ENCODE measurements at places on chromosomes 13 and 19.

GRCh38 chr19:30063650-30064347, 121.8 kb downstream of the URI1 start:
- no peak for DNase-seq

DNA sequence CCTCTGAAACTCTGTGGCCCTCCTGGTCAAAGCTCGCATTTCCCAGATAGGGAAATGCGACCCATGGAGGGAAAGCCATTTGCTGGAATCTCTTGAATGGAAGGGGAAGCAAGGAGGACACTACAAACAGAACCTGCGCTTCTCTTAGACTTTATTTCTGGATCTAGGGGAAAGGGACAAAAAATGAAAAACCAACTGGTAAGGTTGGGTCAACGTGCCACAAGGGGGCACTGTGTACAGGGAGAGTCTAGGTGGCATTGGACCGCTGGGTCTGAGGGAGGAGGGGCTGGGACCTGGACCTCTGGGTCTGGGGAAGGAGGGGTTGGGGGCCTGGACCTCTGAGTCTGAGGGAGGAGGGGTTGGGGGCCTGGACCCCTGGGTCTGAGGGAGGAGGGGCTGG, 5.0 kb downstream of the KLK4 start:
- no peak for DNase-seq

- DNase-seq: no peak
Measured at GRCh38 chr13:69947582-69947981, 160.0 kb upstream of the ATXN8OS start.

- DNase-seq: no peak
Measured at GRCh38 chr13:48533961-48534600, 1.2 kb upstream of the RCBTB2 start.

DNA sequence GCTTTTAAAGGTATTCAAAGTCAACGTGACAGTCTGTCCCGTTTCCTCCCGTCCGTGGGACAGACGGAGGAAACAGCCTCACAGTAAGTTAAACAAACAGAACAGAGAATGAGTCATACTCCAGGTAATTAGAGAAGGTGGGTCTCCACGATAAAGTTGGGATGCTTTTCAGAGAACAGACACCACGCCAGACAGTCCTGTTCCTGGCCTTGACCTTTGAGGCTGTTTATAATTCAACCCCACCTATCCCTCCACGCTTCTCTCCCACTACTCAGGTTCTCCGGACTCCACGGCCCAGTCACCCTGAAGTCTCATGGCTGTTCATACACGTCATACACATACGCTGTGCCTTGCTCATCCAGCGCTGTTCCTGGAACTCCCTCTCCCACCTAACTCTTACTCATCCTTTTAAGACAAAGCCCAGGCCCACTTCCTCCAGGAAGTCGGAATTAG, 42.5 kb downstream of the ARHGEF18 start:
- DNase-seq: no peak

GRCh38 chr13:23671897-23672296, 101.7 kb downstream of the TNFRSF19 start:
- DNase-seq: no peak

DNA sequence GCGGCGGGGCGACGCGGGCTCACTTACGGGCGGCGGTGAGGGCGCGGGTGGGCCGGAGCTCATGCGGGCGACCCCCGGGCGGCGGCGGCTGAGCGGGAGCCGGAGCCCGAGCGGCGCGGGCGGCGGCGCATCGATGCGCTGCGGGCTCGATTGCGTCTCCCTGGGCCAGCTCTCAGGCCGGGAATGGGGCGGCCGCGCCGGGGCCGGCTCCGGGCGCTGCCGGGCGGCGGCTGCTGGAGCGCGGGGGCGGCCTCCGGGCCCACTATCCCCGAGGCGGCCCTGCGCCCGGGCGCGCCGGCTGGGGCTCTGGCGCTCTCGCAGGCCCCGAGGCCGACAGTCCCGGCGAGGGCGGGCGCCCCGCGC, 1.4 kb upstream of the TSHZ3 start:
- DNase-seq: no peak

- DNase-seq: no peak
Measured at GRCh38 chr19:14561249-14561648, 10.6 kb downstream of the NDUFB7 start.

DNA sequence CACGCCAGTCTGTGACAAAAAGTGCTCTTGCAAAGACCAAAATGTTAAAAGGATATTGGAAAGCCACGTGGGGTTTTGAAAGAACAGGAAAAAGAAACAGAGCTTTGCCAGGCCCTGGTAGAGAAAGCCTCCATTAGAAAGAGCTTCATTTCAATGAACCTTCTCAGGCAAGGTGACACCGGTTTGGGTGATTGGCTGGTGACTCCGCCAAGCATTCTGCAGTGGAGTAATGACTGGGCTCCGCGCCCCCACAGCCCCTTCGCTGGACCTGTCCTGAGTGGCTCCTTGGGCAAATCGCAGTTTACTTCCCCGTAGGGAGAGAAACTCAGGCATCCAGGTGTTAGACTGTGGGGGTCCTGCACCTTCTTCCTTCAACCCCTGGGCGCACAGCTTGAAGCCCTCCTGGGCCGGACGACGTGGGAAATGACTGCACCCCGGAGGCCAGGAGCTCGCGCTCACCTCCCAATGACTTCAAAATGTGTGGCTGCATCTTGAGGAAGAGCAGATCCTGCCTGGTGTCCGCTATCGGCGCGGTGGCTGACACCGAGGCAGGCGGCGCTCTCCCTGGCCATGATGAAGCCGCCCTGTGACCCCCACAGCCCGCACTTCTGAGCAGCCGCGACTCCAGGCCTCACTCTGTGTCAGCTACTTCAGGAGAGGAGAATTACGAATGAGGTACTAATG, 444.6 kb upstream of the SGCG start:
- no peak for DNase-seq

DNA sequence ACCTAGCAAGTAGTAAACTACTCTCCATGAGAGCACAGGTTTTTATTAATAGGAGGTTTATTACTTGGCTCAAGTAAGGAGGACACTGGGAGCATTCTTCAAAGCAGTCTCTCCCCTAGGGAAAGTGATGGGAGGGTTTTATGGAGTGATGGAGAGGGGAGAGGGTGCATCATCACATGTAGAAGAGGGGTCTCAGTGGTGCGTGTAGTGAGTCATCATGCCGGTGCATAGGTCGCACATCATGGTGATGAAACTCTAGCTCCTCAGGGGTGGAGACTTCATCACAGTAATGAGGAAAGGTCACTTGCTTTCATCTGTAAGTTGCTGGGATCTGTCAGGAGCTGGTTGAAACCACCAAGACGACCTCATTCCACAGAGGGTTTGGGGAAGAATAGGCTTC, 210.8 kb upstream of the UBL3 start:
- no peak for DNase-seq

GRCh38 chr19:2491130-2491801, 15.3 kb downstream of the GADD45B start:
- no peak for DNase-seq

- DNase-seq: no peak
Measured at GRCh38 chr13:105485081-105485480, 1050.4 kb downstream of the EFNB2 start.

GRCh38 chr19:45444318-45445041, 20.8 kb upstream of the ERCC1 start:
- no peak for DNase-seq

DNA sequence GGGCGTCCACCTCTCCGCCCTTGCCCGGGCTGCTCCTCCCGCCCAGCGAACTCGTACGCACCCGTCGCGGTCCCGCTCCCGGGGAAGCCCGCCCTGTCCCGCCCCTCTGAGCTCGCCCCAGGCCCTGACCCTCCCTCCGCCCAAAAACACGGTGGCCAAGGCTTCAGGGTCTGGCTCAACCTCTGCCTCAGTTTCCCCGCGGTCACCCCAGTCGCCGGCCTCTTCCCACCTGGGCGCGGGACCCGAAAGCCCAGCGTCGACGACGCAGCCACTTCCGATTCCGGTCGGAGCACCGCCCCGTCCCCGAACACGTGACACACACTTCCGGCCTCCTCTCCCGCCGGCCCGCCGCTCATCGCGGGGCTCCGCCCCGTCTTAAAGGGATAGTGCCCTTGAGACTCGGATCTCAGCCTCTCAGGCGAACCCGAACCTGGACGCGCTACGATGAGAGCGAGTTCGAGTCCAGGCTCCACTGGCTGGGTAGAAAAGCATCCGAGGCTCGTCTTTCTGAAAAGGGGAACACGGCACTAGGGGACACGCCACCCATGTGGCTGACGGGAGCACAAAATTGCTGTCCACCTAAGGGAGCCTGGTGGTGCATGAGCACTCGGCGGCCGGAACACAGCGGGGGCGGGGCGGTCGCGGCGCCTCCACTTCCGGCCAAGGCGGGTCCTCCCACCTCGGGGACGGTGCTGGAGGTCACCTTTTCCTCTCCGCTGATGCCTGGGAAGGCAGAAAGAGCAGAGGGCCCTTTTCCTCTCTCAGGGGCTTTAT, at the start of gene C19orf25:
TSS of gene C19orf25 (minus strand) at position 282 of the 774 bp plus-strand sequence. CDS start 312 bp downstream, outside the sequence.
- peak; percentile 87 for DNase-seq

DNA sequence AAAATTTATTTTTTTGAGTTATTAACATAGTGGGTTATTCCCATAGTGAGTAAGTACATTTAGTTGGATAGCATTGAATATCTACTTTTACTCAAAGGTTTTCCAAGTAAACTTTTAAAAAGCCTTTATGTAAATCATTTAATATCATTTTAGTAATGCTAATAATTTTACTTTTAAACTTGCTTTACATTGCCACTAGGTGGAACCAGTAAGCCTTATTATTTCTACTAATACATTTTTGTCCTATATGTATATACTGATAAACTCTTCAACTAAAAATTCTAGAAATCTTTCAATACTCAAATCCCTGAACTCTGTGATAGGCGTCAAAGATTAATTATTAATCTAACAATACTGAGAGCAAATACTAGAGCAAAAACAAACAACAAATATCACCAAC, 1709.2 kb upstream of the PCDH20 start:
- no peak for DNase-seq

DNA sequence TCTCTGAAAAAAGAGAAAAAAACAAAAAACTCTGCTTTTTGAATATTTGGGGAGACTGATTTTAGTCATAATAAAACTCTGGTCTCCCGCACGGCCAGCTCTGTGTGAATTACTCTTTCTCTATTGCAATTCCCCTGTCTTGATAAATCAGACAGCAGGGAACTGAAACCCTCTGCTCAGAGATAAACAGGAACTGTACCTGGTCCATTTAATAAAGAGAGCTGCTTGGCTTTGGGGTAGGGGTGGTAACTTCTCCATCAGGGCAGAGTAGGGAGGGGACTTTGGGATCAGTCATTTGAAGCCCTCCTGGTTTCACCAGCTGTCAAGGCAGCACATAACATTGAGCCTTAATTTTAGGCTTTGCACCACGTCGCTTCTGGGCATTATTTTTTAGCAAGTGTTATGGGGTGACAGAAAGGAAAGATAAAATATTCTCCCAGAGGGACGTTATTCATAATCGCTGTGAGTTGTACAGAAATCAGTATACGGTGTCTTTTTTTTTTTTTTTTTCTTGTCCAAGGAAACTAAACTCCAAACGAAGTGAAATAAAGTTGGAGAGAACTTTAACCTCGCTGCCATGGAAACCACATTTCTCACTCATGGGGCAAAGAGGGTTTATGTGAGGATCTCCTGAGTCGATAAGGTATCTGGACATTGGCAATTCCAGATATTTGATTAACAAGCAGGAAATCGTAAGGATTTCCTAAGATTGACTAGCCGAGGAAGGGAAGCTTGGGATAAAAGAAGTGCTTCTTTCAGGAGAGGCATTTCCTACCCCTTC, 99.0 kb upstream of the MRI1 start:
- DNase-seq: no peak

GRCh38 chr13:112346173-112346898, 29.8 kb upstream of the SPACA7 start:
- no peak for DNase-seq

DNA sequence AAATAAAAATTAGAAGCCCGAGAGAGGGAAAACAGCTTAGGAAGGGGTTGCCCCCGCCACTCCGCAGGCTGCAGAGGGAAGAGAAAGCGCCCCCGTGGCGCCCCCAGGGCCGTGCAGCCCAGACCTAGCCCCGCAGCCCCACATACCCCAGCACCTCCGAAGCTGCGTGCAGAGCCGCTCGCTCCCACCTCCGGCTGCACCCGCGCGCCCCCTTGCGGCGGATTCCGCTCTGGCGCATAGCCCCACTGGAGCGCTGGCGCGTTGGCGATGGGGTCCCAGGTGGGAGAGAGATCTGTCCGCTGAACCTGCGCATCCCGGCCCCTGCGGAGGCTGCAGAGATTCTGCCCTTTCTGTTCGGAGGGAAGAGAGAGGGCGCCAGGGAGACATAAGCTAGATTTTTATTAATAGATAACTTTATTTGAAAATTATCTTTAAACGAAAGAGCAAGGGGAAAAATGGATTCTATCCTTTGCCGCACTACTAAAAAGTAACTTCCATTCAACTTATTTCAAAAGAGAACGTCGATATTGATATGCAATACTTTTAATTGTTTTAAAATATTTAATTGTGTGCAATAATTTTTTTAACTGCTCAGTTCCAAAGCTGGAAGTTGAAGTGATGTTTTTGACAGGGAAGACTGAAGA, 11.7 kb upstream of the CLN5 start:
- peak; percentile 76 for DNase-seq

- no peak for DNase-seq
Measured at GRCh38 chr19:16315825-16316505, 8.7 kb upstream of the KLF2 start.

GRCh38 chr19:28489126-28489660, 723.8 kb downstream of the UQCRFS1 start:
- DNase-seq: no peak

GRCh38 chr19:13600091-13600490, 93.8 kb upstream of the CACNA1A start:
- no peak for DNase-seq

DNA sequence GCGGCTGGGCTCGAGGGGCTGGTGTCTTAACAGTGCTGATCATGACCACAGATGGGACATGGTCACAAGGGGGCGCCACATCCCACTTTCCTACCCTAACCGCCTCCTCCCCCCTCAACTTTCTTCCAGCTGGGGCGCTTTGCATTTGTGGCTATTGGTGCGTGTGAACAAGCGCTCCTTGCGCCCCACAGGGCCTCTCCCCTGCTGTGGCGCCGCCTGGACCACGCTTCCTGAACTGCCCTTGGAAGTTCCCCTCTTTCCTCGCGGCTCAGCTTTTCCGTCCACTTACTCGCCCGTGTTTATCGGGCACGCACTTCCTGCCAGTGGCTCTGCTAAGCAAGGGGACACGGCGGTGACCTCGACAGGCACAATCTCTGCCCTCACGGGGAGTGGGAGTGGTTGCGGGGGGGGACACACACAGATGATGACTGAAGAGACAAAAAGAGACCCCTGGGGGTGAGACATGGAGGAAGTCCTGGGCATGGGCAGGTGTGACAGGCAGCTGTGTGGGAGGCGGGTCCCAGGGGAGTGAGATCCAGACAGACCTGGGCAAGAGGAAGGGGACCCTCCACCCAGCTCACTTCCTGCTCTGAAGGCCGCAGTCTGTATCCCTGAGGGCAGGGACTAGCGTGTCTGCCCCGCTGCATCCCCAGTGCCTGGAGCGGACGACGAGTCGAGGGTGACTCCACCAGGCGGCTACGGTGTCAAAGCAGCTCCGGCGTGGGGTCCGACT, 40.3 kb downstream of the ZNF787 start:
- peak; percentile 40 for DNase-seq

- no peak for DNase-seq
Measured at GRCh38 chr13:50707628-50708027, 135.9 kb downstream of the DLEU7 start.

- no peak for DNase-seq
Measured at GRCh38 chr19:49070416-49070815, 2.1 kb downstream of the KCNA7 start.

- no peak for DNase-seq
Measured at GRCh38 chr13:73138276-73138637, 79.5 kb downstream of the KLF5 start.
